ENCODE measurements at places on chromosomes 5 and 9.

GRCh38 chr5:169831331-169831730, 149.0 kb downstream of the INSYN2B start:
- no peak for DNase-seq

DNA sequence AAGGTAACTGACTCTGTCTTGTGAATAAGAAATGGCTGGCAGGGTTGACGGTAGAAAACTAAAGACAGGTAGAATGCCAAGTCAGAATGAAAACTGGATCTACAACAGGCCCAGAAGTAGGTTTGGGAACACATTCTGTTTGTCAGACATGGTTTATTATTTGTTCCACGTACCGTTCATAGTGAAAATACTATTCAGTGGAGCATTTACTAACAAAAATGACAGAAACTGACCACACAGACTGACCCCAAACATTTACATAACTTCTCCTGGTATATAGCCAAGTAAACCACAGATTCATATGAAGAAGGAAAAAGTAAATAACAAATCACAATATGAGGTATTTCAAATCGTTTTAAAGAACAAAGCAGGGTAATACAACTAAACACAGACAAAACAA, 73.7 kb downstream of the SLC38A9 start:
- DNase-seq, result no peak

- DNase-seq, result no peak
Observed at GRCh38 chr5:165775111-165775510, 2269.7 kb downstream of the MAT2B start.

- no peak for DNase-seq
Observed at GRCh38 chr5:168409591-168410458, 76.4 kb upstream of the RARS1 start.

DNA sequence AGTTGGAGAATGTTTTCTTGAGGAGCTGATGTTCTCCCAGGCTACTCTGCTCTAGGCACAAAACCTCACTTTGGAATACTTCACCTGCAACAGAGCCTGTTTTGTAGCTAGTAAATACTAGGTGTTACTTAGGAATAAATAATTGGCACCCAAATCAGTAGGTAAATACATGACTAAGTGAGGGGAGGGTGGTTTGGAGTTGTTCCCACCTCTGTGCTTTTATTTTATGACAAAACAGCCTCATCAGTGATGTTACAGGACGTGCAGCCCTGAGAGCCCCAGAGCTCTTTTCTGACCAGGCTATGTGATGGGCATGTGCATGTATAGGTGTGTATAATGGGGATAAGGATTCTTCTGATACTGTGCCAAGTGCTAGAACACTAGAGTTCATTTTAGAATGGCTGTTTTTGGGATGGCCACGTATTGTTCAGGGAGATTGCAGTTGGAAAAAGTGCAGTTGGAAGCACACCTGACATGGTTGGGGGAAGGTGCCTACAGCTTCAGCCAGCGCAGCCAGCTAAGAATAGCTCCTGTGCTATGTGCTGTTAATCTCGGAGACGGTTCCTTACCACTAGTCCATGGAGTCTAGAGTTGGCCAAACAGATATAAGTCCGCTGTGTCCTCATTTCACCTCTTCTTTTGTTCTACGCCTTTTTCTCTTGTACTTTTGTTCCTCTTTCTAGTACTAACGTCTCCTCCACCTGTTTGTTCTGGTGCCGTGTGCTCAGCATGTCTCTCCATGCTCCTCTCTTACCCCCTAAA, 284.7 kb downstream of the FANCC start:
- no peak for DNase-seq

DNA sequence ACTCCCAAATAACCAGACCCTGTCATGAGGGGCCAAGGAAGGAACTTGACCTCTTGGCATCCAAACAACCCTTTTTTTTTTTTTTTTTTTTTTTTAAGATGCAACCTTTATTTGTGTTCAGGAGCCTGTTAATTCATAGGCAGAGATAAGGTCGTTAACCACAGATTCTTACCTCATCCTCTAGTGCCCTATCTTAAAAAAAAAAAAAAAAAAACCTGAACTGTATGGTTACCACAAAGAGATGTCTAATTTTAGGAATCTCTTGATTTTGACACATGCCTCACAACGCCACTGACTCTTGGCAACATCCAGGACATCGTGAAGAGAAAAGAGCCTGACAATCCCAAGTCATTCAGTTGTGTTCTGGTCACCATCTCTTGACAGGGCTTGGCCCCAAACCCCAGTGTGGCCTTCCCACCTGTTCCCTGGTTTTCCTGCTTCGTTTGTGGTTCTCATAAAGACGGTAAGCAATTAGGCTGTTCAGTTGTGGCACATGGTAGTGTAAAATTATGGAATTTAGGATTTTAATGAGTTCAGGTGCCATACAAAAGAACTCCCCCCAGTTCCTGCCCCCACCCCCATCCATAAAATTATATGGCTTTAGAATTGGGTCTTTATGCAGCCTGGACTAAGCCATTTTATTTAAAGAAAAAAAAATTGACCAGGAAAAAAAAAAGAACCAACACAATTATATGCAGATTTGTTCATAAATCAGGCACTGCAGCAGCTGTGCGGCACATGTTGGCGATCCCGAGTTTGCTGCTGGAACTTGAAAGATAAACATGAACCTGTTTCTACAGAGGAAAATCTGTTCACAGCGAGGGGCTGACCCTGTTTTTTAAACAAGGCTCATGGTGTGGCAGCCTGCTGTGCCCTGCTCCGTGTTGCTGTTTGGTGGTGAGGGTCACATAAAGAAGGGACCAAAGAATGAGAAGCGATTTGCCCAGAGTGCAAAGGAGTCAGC, 267.8 kb upstream of the CLINT1 start:
- no peak for DNase-seq

Data from CD8-positive, alpha-beta memory T cell (primary cell).